ENCODE measurements at places on chromosomes 1 and 21. TPM values are rescaled to one million over a fixed set of nuclear protein-coding genes. Genes with fewer than 3 reads are reported as not detected.

The NGF gene
- 3.0 TPM for polyA plus RNA-seq

The SEMA4A gene
- 1.7 TPM for polyA plus RNA-seq

The KISS1 gene
- 4.0 TPM for polyA plus RNA-seq

The EFNA4 gene
- 17.5 TPM for polyA plus RNA-seq

DNA sequence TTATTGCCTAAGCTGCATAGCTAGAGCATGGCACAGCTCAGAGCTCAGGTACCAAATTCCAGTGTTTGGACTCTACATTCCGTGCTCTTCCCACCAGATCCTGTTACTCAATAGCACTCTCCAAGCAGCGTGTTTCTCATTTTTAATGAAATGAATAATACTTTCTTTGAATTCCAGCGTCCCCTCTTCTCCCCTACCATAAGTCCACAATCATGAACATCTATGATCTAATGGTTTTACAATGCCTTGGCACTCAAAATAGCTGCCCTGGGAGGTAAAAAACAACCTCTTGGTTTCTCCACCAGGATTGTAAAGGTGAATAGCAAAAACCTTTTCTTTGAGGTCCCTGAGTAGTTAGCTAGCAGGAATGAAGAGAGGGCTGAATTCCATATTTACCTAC lies 480.0 kb upstream of the PKN2 start:
- H3K4me1 ChIP-seq: no peaks in the 10 kb centered on the region
- DNase-seq: no peak
- no peaks in the 10 kb centered on the region for H3K36me3 ChIP-seq
- no peak overlapping the region for H3K4me3 ChIP-seq

DNA sequence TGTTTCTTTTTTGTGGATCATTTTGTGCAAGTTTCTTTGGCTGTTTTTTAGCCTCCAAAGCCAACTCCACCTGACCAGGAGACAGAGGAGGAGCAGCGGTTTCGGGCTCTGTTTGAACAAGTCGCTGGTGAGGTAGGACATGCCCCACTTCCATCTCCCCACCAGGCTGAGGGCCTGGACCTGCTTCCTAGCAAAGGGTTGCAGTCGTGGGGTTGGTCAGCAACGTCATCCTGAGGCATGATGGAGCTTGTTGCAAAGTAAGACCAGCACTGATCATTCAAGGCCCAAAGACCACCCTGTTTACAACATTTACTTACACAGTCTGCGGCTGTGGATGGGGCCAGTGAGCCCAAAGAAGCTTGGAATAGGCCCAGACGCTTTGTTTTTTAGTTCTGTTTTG lies 40.3 kb downstream of the CAPN9 start:
- DNase-seq: no peak
- H3K36me3 ChIP-seq: no peaks in the 10 kb centered on the region
- H3K27me3 ChIP-seq: no peaks in the 10 kb centered on the region
- H3K4me1 ChIP-seq: no peaks in the 10 kb centered on the region
- no peak overlapping the region for H3K27ac ChIP-seq

- H3K4me3 ChIP-seq: no peak overlapping the region
- no peaks in the 10 kb centered on the region for H3K36me3 ChIP-seq
- no peaks in the 10 kb centered on the region for H3K27me3 ChIP-seq
- H3K4me1 ChIP-seq: peaks cover 9% of the 10 kb centered on the region
Measured at GRCh38 chr1:87638636-87639035, 310.0 kb downstream of the LMO4 start.

- no peak overlapping the region for H3K4me3 ChIP-seq
- no peak overlapping the region for H3K27ac ChIP-seq
- no peaks in the 10 kb centered on the region for H3K4me1 ChIP-seq
- no peak for DNase-seq
- no peaks in the 10 kb centered on the region for H3K27me3 ChIP-seq
Measured at GRCh38 chr21:28699596-28700259, 292.9 kb downstream of the LTN1 start.

DNA sequence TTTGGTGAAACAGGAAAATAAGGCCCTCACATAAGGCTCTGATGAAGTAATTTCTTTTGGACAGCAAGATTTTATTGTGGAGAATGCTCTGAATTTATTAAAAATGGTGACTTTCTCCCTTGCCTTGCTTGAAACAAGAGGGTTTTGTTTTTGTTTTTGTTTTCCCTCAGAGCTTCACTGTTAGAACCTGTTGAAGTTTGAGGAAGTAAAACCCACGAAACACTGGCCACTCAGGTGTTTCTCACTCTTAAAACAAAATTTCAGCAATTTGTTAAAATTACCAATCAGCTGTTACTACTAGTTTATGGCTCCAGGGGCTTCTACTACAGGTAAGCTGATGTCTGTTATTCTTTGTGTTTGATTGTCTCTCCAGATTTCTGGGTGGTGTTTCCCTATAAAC lies 112.6 kb upstream of the B3GALT2 start:
- H3K27ac ChIP-seq: no peak overlapping the region
- H3K4me1 ChIP-seq: no peaks in the 10 kb centered on the region
- no peak overlapping the region for H3K4me3 ChIP-seq
- DNase-seq: no peak
- no peaks in the 10 kb centered on the region for H3K27me3 ChIP-seq

DNA sequence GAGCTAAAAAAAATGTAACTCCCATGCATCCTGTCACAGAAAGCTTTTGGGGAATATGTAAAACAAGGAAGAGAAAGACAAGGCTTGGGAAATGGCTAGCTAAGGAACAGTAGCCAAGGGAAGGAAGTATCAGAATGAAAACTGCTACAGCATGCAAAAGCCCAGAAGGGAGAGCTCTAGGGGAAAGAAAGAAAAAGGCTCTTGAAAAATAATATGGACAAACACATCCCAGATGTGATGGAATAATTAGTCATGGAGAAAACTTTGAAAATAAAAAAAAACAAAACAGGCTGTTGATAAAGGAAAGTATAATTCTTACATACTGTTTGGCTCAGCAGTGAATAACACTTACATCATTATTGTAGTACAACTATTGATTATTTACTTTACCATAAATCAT lies 47.9 kb upstream of the VCAM1 start:
- H3K4me3 ChIP-seq: no peak overlapping the region
- H3K27me3 ChIP-seq: no peaks in the 10 kb centered on the region
- no peaks in the 10 kb centered on the region for H3K4me1 ChIP-seq
- H3K27ac ChIP-seq: no peak overlapping the region
- DNase-seq: no peak

- H3K4me3 ChIP-seq: no peak overlapping the region
- no peak for DNase-seq
- no peaks in the 10 kb centered on the region for H3K4me1 ChIP-seq
- no peaks in the 10 kb centered on the region for H3K27me3 ChIP-seq
Measured at GRCh38 chr1:189538271-189538670, 939.4 kb downstream of the BRINP3 start.

DNA sequence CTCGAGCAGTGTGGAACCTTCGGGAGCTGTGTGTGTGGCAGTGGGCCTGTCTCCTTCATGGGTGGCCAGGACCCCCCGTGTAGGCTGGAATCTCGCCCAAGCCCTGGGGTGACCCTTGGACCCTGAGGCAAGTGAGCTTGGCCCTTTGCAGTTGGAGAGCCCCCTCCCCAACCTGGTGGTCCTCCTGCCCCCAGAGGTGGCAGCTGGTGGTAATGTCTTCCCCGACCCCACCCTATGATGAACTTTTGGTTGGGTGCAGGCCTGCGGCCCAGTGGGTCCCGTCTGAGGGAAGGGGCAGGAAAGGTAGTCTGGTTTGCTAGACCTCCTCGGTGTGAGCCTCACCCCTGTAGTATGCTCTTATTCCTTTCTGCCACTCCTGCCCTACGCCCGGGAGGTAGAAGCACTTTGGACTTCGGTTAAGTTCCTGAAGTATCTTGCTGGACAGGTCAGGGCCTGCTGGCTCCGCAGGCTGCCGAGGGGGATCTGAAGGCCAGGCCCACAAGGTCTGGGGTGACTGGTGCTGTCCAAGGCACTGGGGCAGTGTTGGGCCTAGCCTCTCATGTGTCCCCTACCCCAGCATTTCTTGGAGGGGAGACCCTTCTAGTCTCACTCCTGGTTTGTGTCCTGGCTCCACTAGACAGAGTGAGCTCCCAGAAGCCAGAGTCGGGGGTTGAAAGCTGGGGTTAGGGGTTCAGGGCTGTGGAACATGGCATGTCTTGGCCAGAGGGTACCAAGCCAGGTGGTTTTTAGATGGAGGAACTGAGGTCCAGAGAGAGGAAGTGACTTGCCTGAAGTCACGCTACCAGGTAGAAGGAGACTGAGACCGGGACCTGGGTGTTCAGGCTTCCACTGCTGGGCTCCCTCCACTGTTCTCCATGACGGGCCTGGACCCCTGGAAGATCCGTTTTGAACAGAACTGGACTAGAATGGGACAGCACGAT lies 1.8 kb downstream of the ZNF362 start:
- H3K27me3 ChIP-seq: no peaks in the 10 kb centered on the region
- peaks cover 23% of the 10 kb centered on the region for H3K36me3 ChIP-seq
- H3K4me1 ChIP-seq: peaks cover 18% of the 10 kb centered on the region
- H3K4me3 ChIP-seq: peak overlapping the region; percentile 3
- peak overlapping the region; percentile 80 for H3K27ac ChIP-seq
- DNase-seq: peak; percentile 76

DNA sequence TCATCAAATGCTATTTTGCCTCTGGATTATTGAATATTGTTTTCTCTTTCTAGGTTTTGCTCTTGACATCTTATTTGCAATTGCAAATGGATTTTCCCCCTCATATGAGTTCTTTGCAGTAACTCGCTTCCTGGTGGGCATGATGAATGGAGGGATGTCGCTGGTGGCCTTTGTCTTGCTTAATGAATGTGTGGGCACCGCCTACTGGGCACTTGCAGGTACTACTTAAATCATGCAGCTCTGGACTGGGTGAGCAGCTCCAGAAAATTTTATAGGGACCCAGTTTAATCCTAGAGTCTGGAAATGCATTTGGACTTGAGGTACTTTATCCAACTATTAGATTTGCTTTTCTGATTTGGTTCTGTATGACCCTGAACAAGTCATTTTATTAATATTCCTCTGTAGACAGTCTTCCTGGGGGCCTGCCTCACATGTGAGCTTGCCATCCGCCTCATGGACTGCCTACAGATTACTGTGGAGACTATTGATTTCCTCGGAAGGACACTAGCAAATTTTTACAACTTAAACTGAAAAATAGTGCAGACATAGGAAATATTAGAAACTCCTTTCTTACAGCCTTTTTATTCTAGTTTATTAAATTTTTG lies 44.5 kb downstream of the SLC22A15 start:
- no peaks in the 10 kb centered on the region for H3K4me1 ChIP-seq
- H3K27ac ChIP-seq: no peak overlapping the region
- no peaks in the 10 kb centered on the region for H3K36me3 ChIP-seq
- H3K27me3 ChIP-seq: no peaks in the 10 kb centered on the region

DNA sequence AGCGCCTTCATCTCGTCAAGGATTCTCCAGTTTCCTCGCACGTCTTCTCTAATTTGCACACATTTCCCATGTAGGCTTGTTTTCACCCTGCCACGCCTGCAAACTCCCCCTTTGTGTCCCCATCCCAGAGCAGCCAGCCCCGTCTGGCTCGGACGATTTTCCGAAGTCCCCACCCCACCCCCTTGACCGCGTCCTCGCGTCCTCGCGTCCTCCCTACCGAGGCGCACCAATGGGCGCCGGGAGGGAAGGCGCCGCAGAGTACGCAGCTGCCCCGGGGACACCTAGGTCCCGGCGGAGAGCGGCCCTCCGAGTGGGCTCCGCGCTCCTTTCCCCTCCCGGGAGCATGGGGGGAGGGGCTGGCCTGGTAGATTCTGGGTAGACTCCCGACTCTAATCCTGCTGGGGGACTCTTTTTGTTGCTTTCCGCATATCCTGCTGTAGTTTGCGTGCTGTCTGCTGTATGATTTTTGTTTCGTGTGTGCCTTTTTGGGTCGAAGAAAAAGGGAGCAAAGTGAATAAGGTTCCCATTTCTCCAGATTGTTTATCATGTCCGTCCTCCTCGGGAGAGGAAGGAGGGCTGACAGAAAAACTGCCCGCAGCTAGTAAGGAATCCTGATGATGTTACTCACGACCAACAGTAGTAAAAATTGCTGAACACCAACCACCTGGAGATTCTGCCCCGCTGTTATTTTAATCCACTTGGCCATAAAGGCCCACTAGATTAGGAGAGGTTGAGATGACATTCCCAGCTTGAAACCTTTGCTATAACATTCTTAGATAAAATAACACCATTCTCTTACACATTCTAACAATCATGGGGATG lies 1.5 kb downstream of the CACHD1 start:
- H3K4me1 ChIP-seq: peaks cover 29% of the 10 kb centered on the region
- peak; percentile 68 for DNase-seq
- no peaks in the 10 kb centered on the region for H3K36me3 ChIP-seq
- H3K27me3 ChIP-seq: no peaks in the 10 kb centered on the region
- peak overlapping the region; percentile 65 for H3K4me3 ChIP-seq
- H3K27ac ChIP-seq: peak overlapping the region; percentile 21

- H3K27me3 ChIP-seq: no peaks in the 10 kb centered on the region
- no peak for DNase-seq
- H3K4me3 ChIP-seq: no peak overlapping the region
- peaks cover 5% of the 10 kb centered on the region for H3K4me1 ChIP-seq
Measured at GRCh38 chr1:119331915-119332314, 36.7 kb upstream of the HAO2 start.

- no peak overlapping the region for H3K27ac ChIP-seq
Measured at GRCh38 chr1:226722901-226723656, 16.0 kb downstream of the ITPKB start.

DNA sequence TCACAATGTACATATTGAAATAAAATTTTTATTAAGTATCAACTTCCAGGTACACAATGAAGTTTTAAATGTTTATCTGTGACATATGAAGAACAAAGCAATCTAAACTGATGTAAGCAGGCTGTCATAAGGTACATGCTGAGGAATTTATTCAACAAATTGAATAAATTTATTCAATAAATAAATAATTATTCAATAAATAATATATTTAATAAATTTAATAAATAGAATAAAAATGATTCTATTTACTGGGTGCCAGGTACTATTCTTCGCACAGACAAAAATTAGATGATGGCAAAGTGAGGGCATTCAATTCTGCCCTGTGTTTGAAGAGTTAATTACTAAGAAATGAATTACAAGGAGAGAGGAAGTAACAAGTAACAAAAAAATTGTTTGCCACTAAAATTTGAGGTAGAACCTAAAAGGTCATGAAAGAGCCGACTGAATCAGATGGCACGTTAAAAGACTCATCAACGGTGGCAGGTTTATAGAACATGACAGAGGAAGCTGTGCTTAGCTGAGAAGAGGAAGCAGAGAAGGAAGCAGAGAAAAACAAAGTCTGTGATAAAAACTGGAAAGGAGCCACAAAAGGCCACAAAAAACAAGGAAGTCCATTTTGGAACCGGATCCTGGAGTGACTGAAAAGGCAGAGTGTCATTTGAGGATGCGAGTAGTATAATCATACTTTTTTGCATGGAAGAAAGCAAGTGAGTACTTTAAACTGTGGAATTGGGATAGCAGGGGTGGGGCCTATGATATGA lies 2.2 kb upstream of the USP24 start:
- no peaks in the 10 kb centered on the region for H3K27me3 ChIP-seq
- H3K4me3 ChIP-seq: no peak overlapping the region
- H3K27ac ChIP-seq: peak overlapping the region; percentile 72
- H3K4me1 ChIP-seq: no peaks in the 10 kb centered on the region

- no peak within 1 kb of the TSS for H3K27ac ChIP-seq
- DNase-seq: no peak
- peak within 1 kb of the TSS; percentile 7 for H3K4me3 ChIP-seq
- peaks cover 54% of the 10 kb centered on the region for H3K4me1 ChIP-seq
- H3K36me3 ChIP-seq: peaks cover 57% of the 10 kb centered on the region
Measured at GRCh38 chr1:204359474-204360255, at the start of gene PLEKHA6. Gene PLEKHA6, minus strand, starts transcription at chr1:204359929. Its CDS starts 86,202 bp downstream, at chr1:204273727.
